ENCODE measurements at places on chromosomes 5 and 9. TPM values are rescaled to one million over a fixed set of nuclear protein-coding genes. Genes with fewer than 3 reads are reported as not detected.

Gene TTC23L
- total RNA-seq = 0.48 TPM

Gene TPPP
- total RNA-seq = 5.7 TPM

Gene SPATA6L
- 1.8 TPM for total RNA-seq

Gene ATP10B
- total RNA-seq = not detected

Gene DNAJC18
- 7.2 TPM for total RNA-seq

Gene PNPLA7
- 1.1 TPM for total RNA-seq

Gene SLC24A2
- not detected for total RNA-seq

Gene PCDHGB6
- not detected for total RNA-seq

Gene VLDLR
- 21.1 TPM for total RNA-seq

Gene CLIC3
- total RNA-seq = 3.7 TPM

Gene CCDC183
- 0.74 TPM for total RNA-seq

Gene KCNN2
- not detected for total RNA-seq

Gene PCDHA9
- not detected for total RNA-seq

Gene FAM193B
- total RNA-seq = 16.2 TPM

Gene SPINK1
- 0.73 TPM for total RNA-seq

Gene POC5
- 9.2 TPM for total RNA-seq

Gene SPATA31A3
- not detected for total RNA-seq

Gene GPR151
- not detected for total RNA-seq

Gene PCDHB11
- 0.20 TPM for total RNA-seq

Gene IARS1
- 116 TPM for total RNA-seq

Gene CD72
- total RNA-seq = 0.19 TPM

Gene RANBP17
- 3.0 TPM for total RNA-seq

Gene PCDHB8
- 0.39 TPM for total RNA-seq

Gene SPATA31E1
- not detected for total RNA-seq

Gene IL12B
- total RNA-seq = not detected

Gene PTPN3
- 13.1 TPM for total RNA-seq

Gene C9
- total RNA-seq = not detected

Gene ANKRD18B
- 4.2 TPM for total RNA-seq

Gene DAB2IP
- 10.3 TPM for total RNA-seq

Gene TMC1
- not detected for total RNA-seq

Gene OTULINL
- total RNA-seq = 13.5 TPM

Gene ERAP2
- 0.93 TPM for total RNA-seq

Gene GRM6
- not detected for total RNA-seq

Gene C9orf153
- 0.14 TPM for total RNA-seq

Gene FREM1
- total RNA-seq = not detected

Gene CATSPER3
- total RNA-seq = 0.40 TPM

Gene LCN2
- total RNA-seq = 3.9 TPM

Gene HTR1A
- not detected for total RNA-seq

Gene SLC1A3
- not detected for total RNA-seq

Gene ELAVL2
- total RNA-seq = not detected

Gene GDF9
- total RNA-seq = not detected

Measured in A549 treated with ZK216348 at 1 μM for 4 hours (cell line).